ENCODE measurements at places on chromosomes 6 and 20.

DNA sequence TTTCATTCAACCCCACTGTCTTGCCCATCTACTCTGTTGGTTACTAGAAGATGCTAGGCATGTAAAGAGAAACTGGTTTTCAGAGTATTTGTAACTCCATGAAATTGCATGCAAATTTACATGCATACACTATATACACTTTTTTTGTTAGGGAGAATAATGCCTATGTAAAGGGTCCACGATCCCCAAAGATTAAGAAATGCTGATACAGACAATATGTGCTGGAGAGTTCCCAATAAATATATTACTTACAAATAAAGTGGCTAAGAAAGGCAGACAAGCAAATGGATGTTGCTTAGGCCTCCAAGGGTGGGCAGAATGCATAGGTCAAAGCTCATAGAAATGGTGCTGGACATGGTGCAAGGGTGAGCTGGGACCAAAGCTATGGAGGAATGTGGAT is 109.6 kb upstream of the NHSL1 start:
- DNase-seq, result no peak

- no peak for DNase-seq
Measured at GRCh38 chr6:108031968-108032367, 42.6 kb downstream of the OSTM1 start.

- DNase-seq, result no peak
Measured at GRCh38 chr20:61385731-61386130, 133.7 kb downstream of the CDH4 start.

GRCh38 chr6:156028335-156029131 is 572.9 kb upstream of the NOX3 start:
- no peak for DNase-seq

- DNase-seq, result no peak
Measured at GRCh38 chr20:54108817-54109216, 38.4 kb upstream of the BCAS1 start.

DNA sequence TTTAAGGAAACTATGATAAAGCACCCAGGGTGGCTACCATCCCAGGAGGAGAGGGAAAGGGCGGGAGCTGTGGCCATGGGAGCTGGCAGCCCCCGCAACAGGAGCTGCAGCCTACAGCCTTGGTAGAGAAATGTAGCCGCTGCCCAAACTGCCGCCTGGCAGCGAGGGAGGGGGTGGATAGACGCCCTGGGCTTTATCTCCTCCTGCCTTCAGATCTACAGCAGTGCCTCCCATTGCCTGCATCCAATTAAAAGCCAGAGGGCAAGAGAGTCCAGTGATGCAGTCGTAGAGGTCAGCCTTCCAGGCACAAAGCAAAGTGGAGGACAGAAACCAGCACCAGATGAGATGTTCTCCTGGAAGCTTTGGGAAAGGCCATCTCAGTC is 35.0 kb upstream of the ZFAND3 start:
- no peak for DNase-seq
